ENCODE measurements at places on chromosomes 11 and 22. TPM values are rescaled to one million over a fixed set of nuclear protein-coding genes. Genes with fewer than 3 reads are reported as not detected.
A peak's percentile ranks its signal among the peaks of the same experiment; 100 is the strongest.

DNA sequence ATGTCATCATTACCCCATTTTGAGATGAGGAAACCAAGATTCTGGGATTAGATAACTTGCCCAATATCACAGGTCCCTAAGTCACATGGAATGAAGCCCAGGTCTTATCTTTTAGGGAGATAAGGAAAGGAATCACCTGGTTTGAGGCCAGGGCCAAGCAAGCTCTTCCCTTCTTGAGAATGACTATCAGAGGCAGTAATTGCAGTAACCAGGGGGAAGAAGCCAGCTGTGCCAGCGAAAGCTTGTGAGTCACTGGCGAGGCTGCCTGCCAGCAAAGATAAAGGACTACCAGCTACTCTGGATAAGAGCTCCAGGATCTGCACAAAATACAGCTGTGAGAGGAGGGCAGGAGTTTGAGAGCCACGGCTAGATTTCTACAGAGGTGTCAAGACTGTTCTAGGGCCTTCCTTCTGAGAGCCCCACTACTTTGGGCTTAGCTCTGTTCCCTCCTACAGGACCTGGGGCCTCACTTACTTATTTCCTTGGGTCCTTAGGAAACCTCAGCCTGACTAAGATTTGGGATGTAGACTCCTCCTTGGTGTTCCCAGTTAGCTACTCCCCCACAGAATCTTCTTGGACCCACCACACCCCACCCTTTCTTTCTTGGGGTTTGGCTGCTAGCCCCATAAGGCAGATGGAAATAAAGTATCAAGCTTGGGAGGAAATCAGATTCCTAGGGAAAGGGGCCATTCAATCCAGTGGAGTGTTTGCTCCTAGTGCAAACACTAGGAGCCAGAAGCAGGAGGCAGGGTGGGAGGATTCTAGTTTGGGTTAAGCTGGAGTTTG lies 9.7 kb upstream of the CCKBR start:
- no peaks in the 10 kb centered on the region for H3K4me1 ChIP-seq
- DNase-seq: no peak
- H3K36me3 ChIP-seq: no peaks in the 10 kb centered on the region
- no peak overlapping the region for H3K4me3 ChIP-seq
- H3K27me3 ChIP-seq: no peaks in the 10 kb centered on the region

DNA sequence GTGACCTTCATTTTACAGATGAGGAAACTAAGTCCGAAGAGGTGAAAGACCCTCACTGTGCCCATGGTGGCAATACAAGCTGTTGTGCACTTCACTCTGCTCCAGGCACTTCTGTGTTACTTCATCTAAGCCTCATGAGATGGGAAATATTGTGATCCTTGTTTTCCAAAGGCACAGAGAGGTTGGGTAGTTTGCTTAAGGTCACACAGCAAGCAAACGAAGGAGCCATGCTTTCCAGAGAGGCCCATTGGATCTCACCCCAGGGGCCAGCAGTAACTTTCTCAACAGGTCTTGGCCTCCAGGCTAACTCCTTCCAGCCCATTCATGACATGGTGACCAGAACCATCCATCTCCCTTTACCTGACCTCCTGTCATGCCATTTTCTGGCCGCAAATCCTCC lies 332.8 kb downstream of the MN1 start:
- H3K4me3 ChIP-seq: no peak overlapping the region
- H3K36me3 ChIP-seq: no peaks in the 10 kb centered on the region
- no peak for DNase-seq
- H3K27ac ChIP-seq: no peak overlapping the region

DNA sequence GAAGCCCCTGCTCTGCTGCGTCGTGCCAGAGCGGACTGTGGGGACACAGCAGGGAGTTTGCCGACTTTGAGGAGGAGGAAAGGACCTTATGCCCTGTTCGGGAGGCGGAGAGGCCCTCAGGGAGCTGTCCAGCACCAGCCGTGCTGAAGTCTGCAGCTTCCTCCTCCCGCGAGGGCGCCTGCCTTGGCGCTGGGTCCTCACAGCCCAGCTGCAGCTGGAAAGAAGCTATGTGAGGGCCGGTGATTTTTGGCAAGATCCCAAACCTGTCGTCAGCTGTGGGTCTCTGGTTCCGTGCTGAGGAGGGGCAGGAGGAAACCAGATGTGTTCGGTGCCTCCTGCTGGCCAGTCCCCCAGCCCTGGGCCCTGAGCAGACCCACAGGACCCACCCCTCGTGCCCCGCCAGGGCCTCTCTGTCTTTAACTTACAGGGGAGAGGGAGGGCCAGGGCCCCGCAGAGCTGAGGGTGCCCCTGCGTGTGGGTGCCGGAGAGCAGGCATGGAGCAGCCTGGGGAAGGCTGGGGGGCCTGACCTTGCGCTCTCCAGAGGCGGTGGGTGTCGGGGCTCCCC lies 12.0 kb downstream of the BRSK2 start:
- H3K4me3 ChIP-seq: no peak overlapping the region
- H3K27ac ChIP-seq: no peak overlapping the region
- no peaks in the 10 kb centered on the region for H3K4me1 ChIP-seq
- no peaks in the 10 kb centered on the region for H3K36me3 ChIP-seq
- H3K27me3 ChIP-seq: no peaks in the 10 kb centered on the region
- peak; percentile 56 for DNase-seq

Gene ANO9
- total RNA-seq: 28.9 TPM

Gene SEC14L6
- not detected for total RNA-seq

Gene RHOD
- 0.64 TPM for total RNA-seq

Gene PRR33
- 0.12 TPM for total RNA-seq

DNA sequence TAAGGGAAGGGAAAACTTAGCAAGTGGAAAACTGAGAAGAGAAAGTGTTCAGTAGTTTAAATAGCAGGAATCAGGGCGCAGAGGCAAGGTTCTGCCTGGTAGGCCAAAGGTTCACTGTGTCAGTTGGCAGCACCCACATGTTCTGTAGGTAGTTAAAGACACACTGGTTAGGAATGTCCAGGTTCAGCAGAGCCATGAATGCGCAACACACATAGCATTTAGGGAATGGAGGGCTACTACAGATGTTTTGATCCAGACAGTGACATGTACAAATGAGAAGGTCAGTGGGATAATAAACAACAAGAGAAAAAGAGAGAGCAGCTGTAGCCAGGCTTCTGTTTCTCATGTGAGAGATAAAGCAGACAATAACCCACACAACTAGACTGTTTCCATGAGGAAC lies 56.2 kb upstream of the ARHGAP42 start:
- no peak overlapping the region for H3K4me3 ChIP-seq
- DNase-seq: no peak
- H3K36me3 ChIP-seq: peaks cover 1% of the 10 kb centered on the region
- no peaks in the 10 kb centered on the region for H3K4me1 ChIP-seq

GRCh38 chr22:43392385-43392989 lies 19.3 kb upstream of the MPPED1 start:
- no peak overlapping the region for H3K4me3 ChIP-seq
- no peak for DNase-seq
- H3K4me1 ChIP-seq: no peaks in the 10 kb centered on the region
- no peaks in the 10 kb centered on the region for H3K36me3 ChIP-seq
- H3K27ac ChIP-seq: no peak overlapping the region

Data from activated naive CD4-positive, alpha-beta T cell treated with anti-CD3 and anti-CD28 coated beads for 36 hours (primary cell).